ENCODE measurements at places on chromosomes 2 and 18. TPM values are rescaled to one million over a fixed set of nuclear protein-coding genes. Genes with fewer than 3 reads are reported as not detected.

SERPINB4 gene
- polyA plus RNA-seq: not detected

- peaks cover 9% of the 10 kb centered on the region for H3K27me3 ChIP-seq
- no peaks in the 10 kb centered on the region for H3K36me3 ChIP-seq
- H3K4me1 ChIP-seq: peaks cover 3% of the 10 kb centered on the region
These were observed 115.9 kb downstream of the RPIA start for GRCh38 chr2:88807237-88807962.

GRCh38 chr2:69604026-69604678 is 39.4 kb downstream of the AAK1 start:
- no peak overlapping the region for H3K27ac ChIP-seq
- no peaks in the 10 kb centered on the region for H3K27me3 ChIP-seq
- no peak overlapping the region for H3K4me3 ChIP-seq
- peaks cover 6% of the 10 kb centered on the region for H3K4me1 ChIP-seq
- H3K36me3 ChIP-seq: no peaks in the 10 kb centered on the region

GRCh38 chr2:23556929-23557328 is 171.9 kb downstream of the KLHL29 start:
- no peak overlapping the region for H3K27ac ChIP-seq
- no peak overlapping the region for H3K4me3 ChIP-seq
- H3K27me3 ChIP-seq: no peaks in the 10 kb centered on the region
- no peaks in the 10 kb centered on the region for H3K36me3 ChIP-seq
- DNase-seq: no peak

DNA sequence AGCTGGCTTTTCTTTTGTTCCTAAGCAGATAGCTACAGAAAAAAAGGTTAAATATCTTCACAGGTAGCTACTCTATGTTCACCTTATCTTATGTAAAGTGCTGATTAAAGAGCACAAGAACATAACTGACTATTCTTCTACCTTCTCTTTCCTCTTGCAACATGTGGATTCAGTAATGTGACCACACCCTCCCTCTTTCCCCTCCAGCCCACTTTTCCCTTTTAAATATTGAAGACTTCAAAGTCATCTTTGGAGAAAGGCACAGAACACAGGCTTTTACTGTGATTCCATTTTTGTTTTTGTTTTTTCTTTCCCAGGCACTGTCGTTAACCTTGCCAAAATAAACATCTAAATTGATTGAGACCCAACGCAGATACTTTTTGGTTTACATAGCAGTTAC is 418.1 kb upstream of the CDH20 start:
- DNase-seq: no peak
- H3K27ac ChIP-seq: no peak overlapping the region
- no peaks in the 10 kb centered on the region for H3K36me3 ChIP-seq
- H3K4me1 ChIP-seq: no peaks in the 10 kb centered on the region
- no peak overlapping the region for H3K4me3 ChIP-seq

Measured in endothelial cell of umbilical vein (primary cell).